ENCODE measurements at places on chromosomes 4 and X.

DNA sequence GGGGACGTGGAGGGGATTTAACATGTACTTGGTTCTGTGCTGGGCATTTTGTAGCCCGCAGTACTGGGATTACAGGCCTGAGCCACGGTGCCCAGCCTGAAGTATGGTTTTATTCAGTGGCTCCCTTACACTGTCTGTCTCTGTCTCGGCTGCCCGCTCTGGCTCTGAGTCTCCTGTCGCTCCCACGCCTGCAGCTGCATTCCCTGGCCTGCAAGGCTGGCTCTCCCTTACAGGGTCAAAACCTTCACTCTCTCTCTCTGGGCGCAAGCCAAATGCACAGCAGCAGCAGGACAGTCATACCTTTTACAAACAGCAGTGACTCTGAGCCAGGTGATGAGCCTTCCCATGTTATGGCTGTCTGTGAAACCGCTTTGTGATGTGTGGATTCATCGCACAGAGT lies 72.1 kb downstream of the HTRA3 start:
- DNase-seq: no peak

GRCh38 chrX:130055899-130056298 lies 54.4 kb downstream of the ELF4 start:
- no peak for DNase-seq

GRCh38 chr4:56768763-56769162 lies 52.7 kb downstream of the SPINK2 start:
- no peak for DNase-seq

- no peak for DNase-seq
These were observed 6.7 kb downstream of the MYL5 start for GRCh38 chr4:680928-681645.
